ENCODE measurements at places on chromosomes 4 and X. TPM values are rescaled to one million over a fixed set of nuclear protein-coding genes. Genes with fewer than 3 reads are reported as not detected.

- peak; percentile 45 for DNase-seq
Observed at GRCh38 chr4:105520819-105521790, 31.3 kb upstream of the ARHGEF38 start.

DNA sequence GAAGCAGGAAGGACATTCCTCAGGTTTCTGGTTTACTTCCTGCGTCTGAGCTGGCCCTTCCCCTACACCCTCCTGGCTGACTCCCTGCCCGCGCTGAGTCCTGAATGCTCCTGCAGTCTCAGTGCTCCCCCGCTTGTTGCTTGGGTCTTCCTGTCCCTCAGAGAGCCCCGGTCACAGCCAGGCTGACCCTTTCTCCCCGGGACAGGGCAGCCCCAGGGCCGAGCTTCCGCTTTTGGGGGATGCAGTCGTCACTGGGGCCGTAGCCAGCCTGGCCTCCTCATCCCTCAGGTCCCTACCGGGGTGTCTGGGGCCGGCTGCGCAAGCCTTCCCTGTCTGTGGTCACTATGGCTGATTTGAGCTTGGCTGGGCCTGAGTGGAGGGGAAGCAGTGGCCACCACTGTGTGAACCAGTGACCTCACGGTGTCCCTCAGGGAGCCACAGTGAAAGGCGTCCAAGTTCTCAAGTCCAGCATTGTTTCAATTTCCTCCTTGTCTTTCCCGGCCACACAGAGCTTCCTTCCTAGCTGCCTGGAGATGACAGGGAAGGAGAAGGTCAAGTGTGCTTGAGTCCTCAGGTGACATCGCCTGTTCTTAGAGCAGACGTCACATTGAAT lies 34.1 kb upstream of the ASMTL start:
- no peak for DNase-seq

DNA sequence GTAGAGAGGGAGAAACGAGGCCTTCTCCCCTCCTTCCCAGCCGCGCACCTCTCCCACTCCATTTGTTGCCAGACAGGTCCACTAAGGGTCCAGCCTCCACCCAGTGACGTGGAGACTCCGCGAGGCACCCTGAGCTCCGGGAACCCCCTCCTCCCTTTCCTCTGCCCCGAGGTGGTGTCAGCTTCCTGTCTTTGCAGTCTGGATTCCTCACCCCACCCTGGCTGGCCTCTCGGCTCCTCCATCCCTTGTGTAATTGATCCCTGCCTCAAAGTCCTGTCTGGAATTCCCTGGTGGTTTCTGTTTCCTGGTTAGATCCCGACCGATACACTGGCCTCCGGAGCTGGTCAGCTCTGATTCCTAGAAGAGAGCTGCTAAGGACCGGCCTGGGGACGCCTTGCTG lies 105.9 kb upstream of the SCOC start:
- DNase-seq = no peak

DNA sequence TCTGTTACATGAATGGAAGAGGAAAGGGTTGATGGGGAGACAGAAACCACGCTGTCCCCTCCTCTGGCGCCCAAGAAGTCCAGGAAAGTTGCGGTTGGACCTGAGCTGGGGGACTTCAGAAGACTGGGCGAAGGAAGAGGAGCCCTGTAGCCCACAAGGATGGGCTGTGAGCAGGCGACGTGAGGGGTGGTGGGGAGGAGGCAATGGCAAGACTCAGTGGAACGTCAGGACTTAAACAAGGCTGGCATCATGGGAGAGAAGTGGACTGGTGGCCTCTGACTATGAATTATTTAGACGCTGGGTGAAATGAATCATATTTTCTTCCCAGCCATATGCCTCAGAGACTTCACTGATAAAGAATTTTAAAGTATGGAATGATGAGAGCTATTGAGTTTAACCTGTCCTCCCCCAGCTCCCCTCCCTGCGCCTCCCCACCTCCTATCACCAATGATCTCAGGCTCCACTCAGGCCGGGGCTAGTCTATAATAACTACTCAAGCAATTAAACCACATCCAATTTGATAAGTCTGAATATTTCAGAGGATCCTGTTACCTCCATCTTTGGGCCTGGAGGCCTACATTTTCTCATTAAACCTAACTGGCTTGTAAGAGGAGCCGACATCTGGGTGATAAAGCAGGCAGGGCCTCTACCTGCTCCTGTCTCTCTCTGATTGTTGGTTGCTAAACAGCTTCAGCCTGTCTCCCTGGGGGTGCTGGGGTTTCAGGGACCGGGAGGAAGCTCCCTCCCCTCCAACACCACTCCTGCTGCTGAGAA lies 63.6 kb downstream of the SMIM20 start:
- DNase-seq = no peak

- DNase-seq = no peak
Observed at GRCh38 chr4:52995360-52996030, 133.4 kb downstream of the RASL11B start.

- no peak for DNase-seq
Observed at GRCh38 chr4:87559090-87559837, 30.1 kb upstream of the SPARCL1 start.

PWWP3B gene
- total RNA-seq = 4.1 TPM

DNA sequence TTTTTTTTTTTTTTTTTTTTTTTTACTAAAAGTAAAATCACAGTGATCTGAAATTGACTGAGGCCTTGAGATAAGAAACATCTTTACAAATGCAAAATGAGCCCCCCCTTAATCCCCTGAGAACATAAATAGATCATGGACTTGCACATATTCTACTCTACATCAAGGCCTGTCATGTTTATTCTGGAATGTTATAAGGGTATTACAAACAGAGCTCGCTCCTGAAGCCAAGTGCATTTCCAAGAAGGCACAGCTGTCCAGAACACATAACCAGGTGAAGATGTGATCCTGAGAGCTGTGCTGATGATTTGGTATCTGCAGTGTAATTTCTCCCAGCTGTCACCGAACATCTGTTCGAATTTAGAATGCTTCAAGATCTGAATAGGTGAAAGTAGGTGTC lies 384.5 kb downstream of the GPAT3 start:
- no peak for DNase-seq

DNA sequence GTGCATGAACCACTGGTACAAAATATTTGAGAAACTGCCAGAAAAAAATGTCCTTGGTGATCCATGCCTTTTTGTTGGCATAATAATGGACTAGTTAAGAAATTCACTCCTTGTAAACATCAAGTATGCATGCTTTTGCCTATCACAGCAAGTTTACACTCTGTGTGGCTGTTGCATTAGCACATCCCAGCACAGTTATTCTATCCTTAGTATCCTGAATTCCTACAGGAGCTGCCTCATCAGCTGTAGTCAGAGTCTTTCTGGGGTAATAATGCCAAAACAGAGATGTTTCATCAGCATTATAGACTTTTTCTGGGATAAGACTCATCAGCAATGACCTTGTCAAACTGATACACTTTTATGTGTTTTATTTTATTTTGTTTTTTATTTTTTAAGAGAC lies 82.8 kb downstream of the CHIC2 start:
- DNase-seq = no peak

GRCh38 chrX:8629871-8630270 lies 102.1 kb downstream of the ANOS1 start:
- DNase-seq = no peak

GRCh38 chrX:110032534-110033147 lies 29.7 kb downstream of the TMEM164 start:
- no peak for DNase-seq

KLHL4 gene
- total RNA-seq = 5.2 TPM

GPR34 gene
- total RNA-seq = not detected

DNA sequence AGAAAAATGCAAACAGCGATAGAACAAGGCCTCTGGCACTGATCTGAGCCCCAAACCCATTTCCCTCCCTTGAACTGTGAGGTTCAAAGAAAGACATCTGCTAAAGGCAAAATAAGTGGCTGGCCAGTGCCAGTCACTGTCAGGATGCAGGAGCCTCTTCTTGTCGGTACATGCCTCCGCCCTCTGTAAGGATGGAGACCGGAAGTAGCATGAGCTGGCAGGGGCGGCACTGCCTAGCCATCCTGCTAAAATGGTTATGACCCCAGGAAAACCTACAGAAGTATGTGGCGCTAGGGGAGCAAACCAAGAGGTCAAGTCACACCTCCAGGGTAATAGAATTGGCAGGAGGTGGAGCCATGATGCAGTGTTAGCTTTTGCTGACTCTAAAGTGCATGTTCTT lies 180.3 kb downstream of the DCLK2 start:
- no peak for DNase-seq

DNA sequence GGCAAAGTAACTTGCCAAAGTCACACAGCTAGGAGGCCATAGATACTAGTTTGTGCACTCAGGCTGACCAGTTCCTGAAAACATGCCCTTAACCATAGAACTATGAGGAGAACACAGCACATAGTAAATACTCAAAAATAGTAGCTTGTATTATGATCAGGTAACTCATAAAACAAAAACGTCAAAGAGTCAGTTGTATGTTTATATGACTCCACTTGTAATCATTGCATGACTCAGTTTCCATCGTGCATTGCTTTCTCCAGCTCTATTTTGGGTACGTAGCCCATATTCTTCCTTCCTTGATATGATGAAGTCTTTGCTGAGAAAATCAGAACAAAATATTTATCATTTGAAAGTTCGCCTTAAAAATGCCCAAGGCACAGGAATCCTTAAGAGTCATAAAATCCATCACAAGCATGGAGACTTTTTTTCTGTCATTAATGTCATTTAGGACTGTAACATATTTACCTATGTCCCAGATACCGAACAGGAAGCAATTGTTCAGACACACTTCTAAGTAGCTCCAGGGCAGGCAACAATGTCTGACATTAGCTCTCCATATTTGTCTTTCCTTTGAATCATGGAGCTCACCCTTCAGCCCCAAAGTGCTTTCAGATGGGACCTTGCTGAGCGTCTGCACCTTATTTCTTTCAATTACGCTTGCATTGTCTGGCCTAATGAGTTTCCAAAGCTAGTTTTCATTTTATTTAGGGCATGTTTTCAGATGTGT lies 11.2 kb upstream of the MID1 start:
- no peak for DNase-seq

SPANXC gene
- not detected for total RNA-seq

DNA sequence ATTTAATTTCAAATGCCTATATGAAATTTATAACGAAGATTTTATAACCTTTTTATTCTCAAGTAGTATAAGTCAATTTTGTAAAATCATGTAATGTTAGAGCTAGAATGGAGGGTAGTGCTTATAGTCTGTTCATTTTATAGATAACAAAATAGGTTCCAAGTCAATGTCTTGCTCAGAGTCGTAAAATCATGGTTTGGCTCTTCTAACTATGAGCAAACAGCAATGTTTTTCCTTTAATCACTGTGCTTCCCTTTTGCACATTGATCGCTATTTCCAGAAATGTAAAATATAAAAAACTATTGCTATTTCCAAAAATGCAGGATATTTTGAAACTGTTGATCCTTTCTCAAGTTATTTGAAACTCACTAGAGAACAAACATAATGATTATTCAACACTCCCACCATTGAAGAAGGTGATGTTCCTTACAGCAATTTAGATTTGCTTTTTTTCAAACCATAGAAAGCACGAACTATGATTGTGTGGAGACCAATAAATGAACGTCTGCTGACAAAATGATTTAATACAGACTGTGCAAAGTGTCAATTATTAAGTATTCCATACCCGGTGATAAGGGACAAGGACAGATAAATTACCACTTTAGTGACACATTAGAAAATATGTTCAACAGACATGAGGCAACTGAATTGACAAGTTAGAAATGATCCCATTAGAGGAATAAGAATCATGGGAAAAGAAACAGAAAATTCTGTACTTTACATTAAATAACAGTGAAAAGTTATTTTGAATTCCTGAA lies 412.1 kb upstream of the TECRL start:
- no peak for DNase-seq

DNA sequence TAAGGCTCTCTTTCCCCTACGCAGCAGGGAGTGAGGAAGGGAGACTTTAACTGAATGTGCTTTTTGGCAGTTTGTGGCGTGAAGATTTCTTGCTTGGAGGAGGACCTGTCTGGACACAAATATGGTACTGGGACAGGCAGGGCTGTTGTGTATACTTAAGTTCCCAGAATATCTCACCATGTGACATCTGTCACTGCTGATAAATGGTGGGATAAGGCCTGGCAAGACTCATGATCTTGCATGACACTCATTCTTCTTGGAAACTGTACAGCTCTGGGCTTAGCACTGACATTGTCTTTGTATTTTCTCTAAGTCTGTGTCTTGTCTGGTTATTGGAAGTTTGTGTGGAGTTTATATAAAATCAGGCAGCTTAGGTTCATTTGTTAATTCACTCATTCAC lies 93.1 kb downstream of the STK32B start:
- no peak for DNase-seq

DNA sequence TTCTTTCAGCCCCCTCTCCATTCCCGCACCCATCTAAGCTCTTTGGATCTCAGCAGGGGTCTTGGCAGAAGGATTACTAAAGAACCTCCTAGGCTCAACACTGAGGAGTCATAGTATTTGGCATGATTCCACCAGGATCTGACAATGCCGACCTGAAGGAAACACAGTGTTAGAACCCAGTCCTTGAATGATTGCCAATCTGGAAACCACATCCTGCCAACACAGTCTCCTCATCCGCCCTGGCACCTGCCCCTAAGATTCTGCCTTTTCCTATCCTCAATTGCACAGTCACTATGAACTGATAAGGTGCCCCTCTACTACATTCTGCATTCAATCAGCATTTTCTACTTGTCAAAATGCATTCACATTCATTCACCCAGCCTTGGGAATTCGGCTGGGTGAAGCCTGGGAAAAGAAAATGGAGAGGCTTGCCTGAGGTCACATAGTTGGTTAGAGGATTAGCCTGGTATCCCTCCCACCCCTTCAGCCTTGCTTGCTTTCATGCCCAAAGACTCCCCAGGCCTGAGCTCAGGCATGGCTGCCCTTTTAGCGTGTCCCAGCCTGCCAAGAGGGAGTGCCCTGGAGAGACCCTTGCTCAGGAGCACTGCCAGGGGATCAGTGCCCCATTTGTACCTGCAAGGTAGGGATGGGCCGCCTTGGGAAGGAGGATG lies 2.2 kb upstream of the CLDN2 start:
- no peak for DNase-seq

DNA sequence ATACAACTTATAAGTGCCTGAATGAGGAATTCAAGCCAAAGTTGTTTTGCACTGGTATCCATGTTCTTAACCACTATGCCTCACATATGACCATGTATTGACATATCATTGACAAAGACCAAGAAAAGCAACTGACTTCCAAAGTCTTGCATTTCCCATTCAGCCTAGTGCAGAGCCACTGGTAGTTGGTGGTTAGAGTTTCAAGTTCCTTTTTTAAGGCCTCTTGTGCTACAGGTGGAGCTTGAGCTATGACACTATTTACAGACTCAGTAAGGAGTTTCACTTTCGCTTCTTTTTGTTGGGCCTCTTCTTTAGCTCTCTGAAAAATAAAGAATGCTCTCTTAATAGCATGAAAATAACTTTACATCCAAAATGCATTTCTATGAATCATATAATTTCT lies 763.0 kb downstream of the DMD start:
- no peak for DNase-seq
